Fibroblast of skin of back (primary cell): ENCODE measurements at places on chromosomes 16 and 17.
A peak's percentile ranks its signal among the peaks of the same experiment; 100 is the strongest.

GRCh38 chr17:49707246-49707607 is 537 bp downstream of the SLC35B1 start:
- no peak for DNase-seq

DNA sequence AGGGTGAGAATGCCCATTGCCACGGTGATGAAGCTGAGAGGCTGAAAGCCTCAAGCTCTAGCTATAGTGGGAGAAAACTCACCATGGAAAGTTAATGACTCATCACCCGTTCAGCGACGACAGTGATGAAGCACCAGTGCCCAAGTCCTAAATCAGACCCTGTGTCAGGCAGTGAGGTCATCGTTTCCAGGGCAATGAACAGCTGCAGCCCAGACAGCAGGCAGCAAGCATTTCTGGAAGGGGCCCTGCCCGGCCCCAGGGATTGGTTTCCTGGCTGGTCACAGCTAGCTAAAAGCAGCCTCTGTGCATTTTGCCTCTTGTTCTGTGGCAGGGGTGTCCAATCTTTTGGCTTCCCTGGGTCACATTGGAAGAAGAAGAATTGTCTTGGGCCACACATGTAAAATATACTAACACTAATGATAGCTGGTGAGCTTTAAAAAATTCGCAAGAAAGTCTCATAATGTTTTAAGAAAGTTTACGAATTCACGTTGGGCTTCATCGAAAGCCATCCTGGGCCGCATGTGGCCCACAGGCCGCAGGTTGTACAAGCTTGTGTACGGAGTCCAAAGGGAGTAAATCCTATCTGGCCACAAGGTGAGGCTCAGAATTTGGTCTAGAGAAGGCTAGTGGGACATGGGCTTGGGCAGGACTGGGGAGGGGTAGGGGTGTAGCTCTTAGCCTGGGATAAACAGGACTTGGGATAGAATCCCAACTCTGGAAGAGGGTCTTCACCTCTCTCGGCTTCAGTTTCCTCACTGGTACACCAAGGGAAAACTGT is 40.6 kb downstream of the MIS12 start:
- peak; percentile 99 for DNase-seq

GRCh38 chr16:54689072-54689865 is 241.4 kb upstream of the IRX5 start:
- DNase-seq: no peak

GRCh38 chr17:47423406-47424295 is 99.9 kb downstream of the EFCAB13 start:
- peak; percentile 2 for DNase-seq

GRCh38 chr17:43856141-43856540 is 9.2 kb downstream of the CD300LG start:
- DNase-seq: no peak

DNA sequence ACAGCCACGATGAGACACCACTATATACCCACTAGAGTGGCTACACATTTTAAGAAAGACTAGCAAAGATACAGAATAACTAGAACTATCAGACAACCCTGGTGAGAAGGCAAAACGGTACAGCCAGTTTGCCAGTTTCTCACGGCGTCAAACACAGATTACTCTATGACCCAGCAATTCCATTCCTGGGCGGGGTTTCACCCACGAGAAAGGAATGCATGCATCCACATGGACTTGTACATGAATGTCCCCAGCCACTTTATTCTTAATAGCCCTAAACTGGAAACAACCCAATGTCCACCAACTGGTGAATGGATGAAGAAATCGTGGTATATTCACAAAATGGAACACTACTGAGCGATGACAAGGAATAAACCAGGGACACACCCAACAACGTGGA is 74.5 kb downstream of the MYH10 start:
- peak; percentile 58 for DNase-seq

- peak; percentile 57 for DNase-seq
Observed at GRCh38 chr16:1812732-1813163, 13.9 kb downstream of the HAGH start.

GRCh38 chr17:45050481-45051059 is 862 bp downstream of the DCAKD start:
- no peak for DNase-seq

DNA sequence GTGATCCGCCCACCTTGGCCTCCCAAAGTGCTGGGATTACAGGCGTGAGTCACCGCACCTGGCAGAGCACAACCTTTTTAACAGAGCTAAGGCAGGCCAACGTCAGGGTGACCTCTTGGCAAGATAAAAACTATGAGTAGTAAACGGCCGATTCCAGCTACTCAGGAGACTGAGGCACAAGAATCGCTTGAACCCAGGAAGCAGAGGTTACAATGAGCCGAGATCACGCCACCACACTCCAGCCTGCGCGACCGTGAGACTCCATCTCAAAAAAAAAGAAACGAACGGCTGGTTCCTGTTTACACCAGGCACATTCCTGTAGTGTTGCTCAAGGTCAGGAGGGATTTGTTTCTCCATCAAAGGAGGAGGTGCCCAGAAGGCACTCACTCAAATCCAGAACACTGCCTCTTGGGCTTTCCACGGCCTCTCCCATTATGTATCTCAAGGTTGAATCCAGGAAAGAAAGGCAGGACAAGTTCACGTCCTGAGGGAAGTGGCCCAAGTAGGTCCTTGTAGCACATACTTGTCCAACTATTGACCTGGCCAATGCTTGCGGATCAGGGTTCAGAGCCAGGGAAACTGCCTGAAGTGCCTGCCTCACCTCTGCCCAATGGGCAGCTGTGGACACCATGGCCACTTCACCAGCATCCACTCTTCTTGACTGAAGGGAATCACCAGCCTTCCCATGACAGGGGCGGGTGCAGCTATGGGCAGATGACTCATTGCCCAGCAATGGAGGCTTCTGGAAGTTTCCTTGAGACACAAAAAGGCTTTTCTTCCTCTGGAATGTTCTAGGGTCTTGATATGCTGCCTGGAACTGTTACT is 13.5 kb downstream of the KNOP1 start:
- DNase-seq: peak; percentile 63

DNA sequence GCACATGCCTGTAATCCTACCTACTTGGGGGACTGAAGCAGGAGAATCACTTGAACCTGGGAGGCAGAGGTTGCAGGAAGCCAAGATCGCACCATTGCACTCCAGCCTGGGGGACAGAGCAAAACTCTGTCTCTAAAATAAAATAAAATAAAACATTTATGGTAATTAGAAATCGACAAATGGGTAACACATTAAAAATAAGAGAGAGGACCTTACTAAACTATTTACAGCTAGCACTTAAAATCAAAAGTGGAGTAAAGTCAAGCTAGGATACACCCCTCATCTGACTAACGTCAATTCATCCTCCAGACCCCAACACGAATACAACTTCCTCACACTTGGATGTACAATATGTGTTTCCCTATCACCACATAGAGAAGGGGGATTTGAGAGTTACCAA is 27.8 kb upstream of the RHOT1 start:
- no peak for DNase-seq

GRCh38 chr16:88642881-88643643 is 4.7 kb downstream of the IL17C start:
- no peak for DNase-seq

DNA sequence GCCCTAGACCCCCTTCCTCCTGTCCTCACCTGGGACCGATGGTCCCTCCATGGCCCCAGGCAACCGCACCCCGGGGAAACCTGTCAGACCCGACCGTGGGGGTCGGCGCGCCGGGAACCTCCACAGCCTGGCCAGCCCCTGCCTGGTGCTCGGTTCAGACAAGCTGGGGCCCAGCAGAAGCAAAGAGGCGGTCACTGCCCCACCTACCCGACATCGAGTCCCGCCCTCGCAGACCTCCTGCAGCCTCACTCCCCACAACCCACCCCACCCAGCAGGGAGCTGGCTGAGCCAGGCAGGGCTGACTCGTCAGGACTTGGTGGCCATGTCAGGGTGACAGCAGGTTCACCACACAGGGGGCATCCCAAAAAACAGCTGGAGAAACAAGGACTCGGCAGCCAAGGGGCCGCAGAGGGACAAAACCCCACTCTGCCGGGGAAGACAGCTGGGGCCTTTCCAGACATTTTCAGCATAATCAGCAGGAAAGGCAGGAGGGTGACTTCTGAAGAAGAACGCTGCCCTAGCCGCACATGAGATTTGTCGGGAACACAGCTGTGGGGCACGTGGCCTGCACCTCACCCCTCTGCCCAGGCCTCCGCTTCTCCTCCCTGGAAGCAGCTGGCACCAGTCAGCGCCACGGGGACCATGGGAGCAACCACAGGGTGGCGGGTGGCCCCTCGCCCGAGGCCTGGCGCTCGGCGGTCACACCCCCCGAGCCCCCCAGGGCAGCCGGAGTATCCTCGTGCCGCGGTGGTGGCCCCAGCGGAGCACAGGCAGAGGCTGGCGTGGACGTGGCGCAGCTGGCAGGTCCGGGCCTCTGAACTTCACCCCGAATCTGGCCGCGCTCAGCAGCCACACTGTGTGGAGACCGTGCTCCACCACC is 22.9 kb downstream of the GNPTG start:
- DNase-seq: no peak

DNA sequence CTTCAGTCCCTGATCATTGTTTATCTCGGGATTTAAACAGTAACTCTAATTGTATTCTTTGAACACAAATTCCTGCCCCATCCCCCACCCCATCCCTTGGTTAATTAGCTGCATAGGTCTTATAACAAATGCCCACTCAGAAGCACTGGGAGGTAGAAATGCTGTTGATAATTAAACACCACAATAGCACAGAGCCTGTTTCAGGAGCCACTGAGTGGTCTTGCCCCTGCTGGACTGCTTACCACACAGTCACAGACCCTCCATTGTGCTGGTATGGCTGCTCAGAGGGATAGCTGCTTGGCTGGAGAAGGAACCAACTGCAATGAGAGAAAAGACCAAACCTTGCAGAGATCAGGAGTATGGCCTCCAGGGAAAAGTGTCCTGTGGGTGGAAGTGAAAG is 214.1 kb downstream of the ANKFN1 start:
- DNase-seq: no peak

- DNase-seq: no peak
Observed at GRCh38 chr17:35769895-35770486, 9.3 kb downstream of the C17orf50 start.

DNA sequence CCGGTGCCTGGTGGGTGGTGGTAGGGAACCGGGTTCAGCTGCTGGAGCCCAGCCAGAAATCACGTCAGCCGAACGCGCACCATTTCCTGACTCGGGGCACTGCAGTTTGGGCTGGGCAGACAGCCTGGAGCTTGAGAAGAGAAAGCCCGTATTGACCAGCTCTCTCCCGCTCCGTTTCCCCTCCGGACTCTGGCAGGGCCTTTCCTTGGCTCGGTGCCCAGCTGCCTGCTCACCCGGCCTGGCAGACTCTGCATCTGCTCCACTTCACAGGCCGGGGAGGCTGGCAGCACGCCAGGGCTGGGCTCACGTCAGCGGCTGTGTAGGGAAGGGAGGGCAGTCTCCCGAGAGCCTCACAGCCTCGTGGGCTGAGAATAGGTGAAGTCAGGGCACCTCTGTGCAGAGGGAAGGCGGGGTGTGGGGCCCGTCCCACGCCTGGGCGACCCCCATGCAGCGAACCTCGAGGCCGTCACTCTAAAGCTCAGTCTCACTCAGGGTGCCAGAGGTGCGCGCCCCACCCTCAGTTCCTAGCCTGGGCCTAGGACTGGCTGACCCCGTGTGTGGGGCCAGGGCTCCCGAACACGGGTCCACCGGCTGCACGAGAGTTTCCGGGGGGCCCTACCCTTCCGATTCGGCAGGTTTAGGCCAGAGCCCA is 59.1 kb downstream of the OR1D5 start:
- DNase-seq: peak; percentile 96

DNA sequence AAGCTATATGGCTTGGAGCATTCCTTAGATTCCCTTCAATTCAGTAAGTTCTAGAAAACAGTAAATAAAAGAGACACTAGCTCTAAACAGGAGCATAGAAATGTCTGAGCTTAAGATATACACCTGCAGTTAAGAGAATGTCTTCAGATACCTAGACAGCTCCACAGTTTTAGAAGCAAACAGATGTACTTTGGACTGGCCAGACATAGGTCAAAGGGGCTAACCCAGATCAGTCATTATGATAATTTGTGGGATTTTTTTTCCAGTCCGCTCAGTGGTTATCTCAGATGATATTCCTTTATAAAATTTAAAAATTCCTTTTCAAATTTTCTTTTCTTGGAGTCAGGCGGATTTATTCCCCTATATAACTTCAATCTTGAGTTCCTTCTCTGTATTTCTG is 65.8 kb upstream of the RASL10B start:
- no peak for DNase-seq

- peak; percentile 79 for DNase-seq
Observed at GRCh38 chr17:39939588-39940419, 12.3 kb downstream of the LRRC3C start.

DNA sequence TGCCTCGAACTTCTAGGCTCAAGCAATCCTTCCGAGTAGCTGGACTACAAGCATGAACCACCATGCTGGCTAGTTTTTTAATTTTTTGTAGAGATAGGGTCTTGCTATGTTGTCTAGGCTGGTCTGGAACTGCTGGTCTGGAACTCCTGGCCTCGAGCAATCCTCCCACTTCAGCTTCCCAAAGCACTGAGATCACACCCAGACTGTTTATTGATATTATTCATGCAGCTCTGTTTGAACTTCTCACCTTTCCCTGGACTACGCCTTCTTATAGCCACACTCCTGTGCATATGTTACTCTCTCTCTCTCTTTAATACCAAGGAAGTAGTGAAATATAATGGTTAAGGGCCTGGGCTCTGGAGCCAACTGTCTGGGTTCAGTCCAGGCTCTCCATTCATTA is 4.6 kb downstream of the COG7 start:
- DNase-seq: no peak

DNA sequence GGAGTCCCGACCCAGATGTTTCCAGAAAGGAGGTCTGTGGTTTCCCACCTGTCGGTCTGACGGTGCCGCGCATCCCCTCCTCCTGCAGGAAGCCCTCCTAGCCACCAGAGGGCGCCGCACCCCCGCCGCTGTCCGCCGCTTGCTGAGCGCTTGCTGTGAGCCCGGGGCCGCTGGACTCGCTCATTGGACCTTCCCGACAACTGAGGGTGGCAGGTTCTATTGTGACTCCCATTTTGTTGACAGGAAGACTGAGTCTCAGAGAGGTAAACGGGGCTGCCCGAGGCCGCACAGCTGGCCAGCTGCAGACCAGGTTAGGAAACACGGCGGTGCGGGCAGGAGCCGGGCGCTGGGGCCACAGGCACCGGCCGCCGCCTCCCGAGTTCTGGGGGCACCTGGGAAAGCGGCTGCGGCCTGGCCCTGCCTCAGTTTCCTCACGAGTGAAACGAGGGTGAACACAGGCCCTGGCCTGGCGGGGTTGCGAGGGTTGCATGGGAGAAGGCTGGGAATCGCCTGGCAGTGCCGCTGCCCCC is 191.1 kb upstream of the CIBAR2 start:
- DNase-seq: peak; percentile 45

GRCh38 chr16:31507617-31507928 is 618 bp downstream of the RUSF1 start:
- DNase-seq: no peak
